GM13977 (cell line): ENCODE measurements at places on chromosomes 3 and 15.
A peak's percentile ranks its signal among the peaks of the same experiment; 100 is the strongest.

DNA sequence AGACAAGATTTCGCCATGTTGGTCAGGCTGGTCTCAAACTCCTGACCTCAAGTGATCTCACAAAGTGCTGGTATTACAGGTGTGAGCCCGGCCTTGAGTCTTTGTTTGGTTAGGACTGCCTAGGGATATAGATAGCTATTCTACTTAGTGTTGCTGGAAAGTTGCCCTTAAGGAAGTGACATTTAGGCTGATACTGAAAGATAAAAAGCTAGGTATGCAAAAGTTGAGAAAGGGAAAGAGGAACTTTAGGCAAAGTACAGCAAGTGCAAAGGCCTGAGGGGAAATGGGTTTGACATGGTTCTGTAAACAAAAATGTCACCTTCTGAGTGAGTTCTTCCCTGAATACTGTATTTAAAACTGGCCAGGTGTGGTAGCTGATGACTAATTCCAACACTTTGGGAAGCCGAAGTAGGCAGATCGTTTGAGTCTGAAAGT, 111.5 kb downstream of the ZNF609 start:
- DNase-seq, result peak; percentile 31

DNA sequence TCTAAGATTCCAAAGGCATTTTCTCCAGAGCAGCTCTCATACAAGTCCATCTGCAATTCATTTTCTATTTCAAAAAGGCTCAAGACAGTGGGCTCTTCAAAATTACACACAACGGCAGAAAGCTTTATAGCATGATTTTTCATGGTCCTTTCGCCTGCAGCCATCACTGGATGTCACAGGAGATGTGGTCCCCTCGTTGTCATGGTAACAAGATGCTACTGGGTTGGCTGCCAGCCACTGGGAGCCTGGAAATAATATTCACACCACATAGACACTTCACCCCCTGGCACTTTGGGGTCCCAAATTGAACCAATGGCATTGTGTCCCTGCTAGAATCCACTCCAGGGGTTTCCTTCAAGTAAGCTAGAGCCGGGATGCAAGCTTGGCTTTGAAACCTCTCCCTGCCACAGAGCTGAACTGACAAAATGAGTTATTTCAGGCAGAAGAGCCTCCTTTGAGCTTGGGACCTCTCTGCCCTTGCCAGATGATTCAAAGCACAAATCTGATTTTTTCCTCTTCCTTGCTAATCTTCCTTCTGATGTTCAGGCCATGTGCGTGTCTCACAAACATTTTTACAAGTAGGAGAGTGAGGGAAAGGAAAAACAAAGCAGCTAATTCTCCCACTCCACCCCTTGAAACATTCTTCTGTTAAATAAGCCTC, 512.6 kb upstream of the ADAMTS9 start:
- DNase-seq, result no peak

DNA sequence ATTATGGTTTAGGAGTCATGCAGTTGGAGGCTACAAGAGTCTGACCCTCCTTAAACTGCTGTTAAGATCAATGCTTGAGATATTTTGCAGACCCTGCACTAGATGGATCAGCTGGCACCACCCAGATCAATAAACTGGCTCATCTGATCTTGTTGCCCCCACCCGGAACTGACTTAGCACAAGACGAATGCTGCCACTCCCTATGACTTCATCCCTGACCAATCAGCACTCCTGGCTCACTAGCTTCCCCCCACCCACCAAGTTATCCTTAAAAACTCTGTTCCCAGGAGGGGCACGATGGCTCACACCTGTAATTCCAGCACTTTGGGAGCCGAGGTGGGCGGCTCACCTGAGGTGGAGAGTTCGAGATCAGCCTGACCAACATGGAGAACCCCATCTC, 594.0 kb downstream of the NTRK3 start:
- no peak for DNase-seq

DNA sequence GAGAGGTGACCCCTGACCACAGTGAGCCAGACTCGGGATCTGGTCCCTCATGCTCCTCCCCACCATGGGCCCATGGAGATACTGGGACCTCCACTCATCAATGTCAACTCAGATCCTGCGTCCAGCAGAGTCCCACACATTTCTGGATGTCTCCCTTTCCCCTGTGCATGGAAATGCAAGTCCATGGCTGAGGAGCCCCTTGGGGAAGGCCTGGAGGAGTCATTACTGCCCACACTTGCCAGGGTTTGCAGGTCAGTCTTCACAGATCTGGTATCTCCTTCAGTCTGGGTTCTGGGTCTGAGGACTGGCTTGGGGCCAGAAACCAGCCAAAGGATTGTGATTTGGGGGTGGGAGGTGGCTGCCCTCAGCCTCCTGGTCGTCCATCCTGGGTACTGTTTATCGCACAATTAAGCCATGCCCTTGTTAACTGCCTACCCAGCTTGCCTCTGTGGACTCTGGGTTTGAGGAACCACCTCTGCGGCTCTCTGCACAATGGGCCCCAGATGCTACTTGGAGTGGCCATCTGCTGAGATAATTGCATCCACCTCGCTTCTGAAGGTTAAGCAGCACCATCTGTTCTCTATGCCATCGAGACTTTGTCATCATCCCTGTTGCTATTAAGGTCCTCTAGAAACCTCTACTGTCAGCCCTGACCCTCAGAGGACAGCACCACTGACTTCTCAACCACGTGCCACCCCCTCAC, 49.9 kb upstream of the KLF13 start:
- DNase-seq, result no peak
